ENCODE measurements at places on chromosomes 6 and 20.
A peak's percentile ranks its signal among the peaks of the same experiment; 100 is the strongest.

- DNase-seq: no peak
Observed at GRCh38 chr20:38514185-38514584, 41.5 kb downstream of the RALGAPB start.

- DNase-seq: peak; percentile 43
Observed at GRCh38 chr6:122198922-122199321, 200.5 kb upstream of the HSF2 start.

DNA sequence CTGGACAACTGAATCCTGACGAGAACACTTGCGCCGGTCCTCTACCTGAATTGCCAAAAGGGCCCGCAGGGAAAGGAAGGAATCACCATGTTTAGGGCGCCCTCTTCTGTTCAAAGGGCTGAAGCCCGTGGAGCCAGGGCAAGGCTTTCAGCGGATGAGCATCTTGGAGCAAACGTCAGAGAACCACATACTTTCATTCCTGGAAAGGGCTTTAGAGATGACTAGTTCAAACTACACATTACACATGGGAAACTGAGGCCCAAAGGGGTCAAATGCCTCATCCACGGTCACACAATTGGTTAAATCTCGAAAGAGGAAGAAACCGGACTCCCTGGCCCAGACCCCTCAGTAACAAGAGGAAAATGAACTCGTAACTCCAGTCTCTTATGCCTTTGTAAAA, 11.5 kb upstream of the ZNF133 start:
- DNase-seq: peak; percentile 80

DNA sequence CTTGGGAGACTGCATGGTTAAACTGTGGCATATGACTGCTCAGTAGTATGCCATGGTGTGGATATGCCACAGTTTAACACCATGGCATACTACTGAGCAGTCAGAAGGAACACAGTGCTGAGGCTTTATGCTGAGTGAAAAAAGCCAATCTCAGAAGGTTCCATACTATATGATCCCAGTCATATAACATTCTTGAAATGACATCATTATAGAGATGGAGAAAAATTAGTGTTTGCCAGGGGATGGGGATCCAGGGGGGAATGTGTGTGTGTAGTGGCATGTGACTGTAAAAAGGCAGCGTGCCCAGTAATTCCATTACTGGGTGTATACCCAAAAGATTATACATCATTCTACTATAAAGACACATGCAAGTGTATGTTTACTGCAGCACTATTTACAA, 85.8 kb downstream of the FOXF2 start:
- no peak for DNase-seq

- no peak for DNase-seq
Observed at GRCh38 chr20:15658295-15658694, 915.0 kb downstream of the KIF16B start.

- DNase-seq: no peak
Observed at GRCh38 chr6:41679696-41680095, 41.4 kb downstream of the MDFI start.

All from epithelial cell of esophagus (primary cell).